ENCODE measurements at places on chromosomes 7 and 10. TPM values are rescaled to one million over a fixed set of nuclear protein-coding genes. Genes with fewer than 3 reads are reported as not detected.

- no peak for DNase-seq
Measured at GRCh38 chr10:70191161-70191971, 21.1 kb upstream of the SAR1A start.

- DNase-seq, result no peak
Measured at GRCh38 chr7:94875201-94875600, 32.2 kb upstream of the PPP1R9A start.

GRCh38 chr10:34031400-34031799, 696.9 kb upstream of the NRP1 start:
- peak; percentile 87 for DNase-seq

- DNase-seq, result no peak
Measured at GRCh38 chr7:41574377-41574776, 128.5 kb downstream of the INHBA start.

DNA sequence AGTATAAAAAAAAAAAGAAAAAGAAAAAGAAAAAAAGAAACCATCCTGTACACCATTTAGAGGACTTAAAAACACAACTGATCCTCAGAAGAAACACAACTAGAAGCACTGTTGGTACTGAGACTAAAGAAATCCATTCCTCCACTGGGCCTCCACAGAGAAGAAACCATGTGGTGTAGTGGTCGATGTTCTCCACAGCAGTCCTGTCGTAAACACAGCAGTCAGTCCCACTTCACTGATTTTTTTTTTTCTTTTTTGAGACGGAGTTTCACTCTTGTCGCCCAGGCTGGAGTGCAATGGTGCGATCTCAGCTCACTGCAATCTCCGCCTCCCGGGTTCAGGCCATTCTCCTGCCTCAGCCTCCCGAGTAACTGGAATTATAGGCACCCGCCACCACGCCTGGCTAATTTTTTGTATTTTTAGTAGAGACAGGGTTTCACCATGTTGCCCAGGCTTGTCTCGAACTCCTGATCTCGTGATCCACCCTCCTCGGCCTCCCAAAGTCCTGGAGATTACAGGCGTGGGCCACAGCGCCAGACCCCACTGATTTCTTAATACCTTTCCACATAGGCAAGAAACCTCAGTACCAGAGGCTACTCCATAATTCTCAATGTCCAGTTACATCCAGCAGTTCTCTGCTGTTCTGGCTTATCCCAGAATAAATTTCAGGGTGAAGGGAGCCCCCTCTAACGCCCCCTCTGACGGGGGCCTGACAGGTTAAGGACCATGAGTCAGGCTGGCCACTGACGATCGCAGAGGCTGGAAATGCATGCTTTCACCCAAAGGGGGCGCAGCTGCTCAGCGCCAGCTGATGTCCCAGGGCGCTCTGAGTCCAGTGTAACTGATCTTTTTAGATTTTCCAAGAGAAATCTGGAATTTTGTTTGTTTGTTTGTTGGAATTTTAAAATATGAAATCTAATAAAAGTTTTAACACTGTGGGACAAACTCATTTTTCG, 24.8 kb upstream of the FFAR4 start:
- DNase-seq, result peak; percentile 86

The TMEM225B gene
- total RNA-seq, result 0.57 TPM

The HOXA7 gene
- total RNA-seq, result 6.2 TPM

The RPS24 gene
- 1,204 TPM for total RNA-seq

DNA sequence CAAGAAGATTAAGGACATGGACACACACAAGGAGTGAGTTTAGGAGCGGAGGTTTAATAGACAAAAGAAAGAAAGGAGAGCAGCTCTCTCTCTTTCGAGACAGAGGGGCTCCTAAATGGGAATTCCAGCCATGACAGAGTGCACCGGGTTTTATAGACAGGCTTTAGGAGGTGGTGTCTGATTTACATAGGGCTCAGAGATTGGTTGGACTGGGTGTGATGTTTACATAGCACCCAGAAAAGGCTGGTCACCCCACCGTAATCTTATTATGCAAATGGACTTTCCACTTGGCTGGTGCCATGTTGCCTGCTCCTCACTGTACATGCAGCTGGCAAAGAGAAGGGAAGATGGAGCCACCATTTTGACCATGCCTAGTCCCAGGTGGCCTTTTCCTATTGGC, 28.4 kb upstream of the MRC1 start:
- DNase-seq, result no peak

DNA sequence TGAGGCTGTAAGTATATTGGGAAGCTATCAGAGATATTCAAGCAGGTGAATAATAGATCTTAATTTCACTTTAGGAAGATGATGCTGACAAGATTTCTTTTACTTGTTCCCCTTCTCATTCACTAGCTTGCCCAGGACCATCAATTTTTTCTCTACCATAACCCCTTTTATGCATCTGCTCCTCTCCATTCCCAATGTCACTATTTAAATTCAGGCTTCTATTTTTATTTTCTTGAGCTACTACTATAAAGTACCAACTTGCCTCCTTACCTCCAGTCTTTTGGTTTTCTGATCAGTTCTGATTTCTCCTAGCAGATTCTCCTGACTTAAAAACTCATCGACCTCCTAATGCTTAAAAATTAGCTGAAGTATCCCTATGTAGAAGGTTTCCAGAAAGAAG, 97.7 kb upstream of the SMIM30 start:
- no peak for DNase-seq

- DNase-seq, result no peak
Measured at GRCh38 chr10:15630353-15630752, 89.4 kb downstream of the ITGA8 start.

The BCCIP gene
- 38.8 TPM for total RNA-seq

- no peak for DNase-seq
Measured at GRCh38 chr7:88912852-88913251, 117.3 kb upstream of the TEX47 start.

The WBP1L gene
- total RNA-seq, result 61.4 TPM

DNA sequence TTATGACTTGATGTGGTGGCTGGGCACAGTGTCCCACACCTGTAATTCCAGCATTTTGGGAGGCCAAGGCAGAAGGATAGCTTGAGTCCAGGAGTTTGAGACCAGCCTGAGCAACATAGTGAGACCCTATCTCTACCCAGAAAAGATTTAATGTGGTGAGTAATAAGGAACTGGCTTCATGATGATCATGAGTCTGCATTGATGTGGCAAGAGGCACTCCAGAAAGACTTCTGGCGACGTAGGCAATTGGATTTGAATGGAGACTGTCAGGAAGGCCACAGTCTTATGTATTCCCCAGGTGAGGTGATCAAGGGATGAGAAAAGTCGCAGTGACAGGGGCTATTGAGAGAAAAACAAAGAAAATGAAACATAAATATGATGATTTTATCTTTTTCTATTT, 138.0 kb downstream of the CACNB2 start:
- DNase-seq, result no peak

GRCh38 chr10:11532306-11532705, 79.1 kb downstream of the USP6NL start:
- no peak for DNase-seq

The CH25H gene
- 0.93 TPM for total RNA-seq

The SEMA3E gene
- total RNA-seq, result 2.2 TPM

Measured in posterior vena cava (tissue), 2 donors.